ENCODE measurements at places on chromosomes 6 and 20.

DNA sequence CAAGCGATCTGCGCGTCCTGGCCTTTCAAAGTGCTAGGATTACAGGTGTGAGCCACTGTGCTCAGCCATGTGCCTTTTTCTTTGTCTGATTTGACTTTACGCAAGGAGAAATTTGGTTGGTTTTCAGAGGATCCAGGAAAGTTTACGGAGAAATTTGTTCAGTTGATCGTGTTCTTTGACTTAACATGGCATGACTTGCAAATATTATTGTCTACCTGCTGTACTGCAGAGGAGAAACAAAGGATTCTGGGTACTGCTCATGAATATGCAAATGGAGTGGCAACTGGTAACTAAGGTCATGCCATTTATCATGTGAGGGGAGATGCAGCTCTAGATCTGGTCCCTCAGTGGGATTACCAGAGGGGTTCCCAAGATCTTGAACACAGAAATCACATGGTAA is 68.8 kb upstream of the CHD6 start:
- DNase-seq = no peak

GRCh38 chr6:37038292-37039198 is 33.1 kb downstream of the FGD2 start:
- no peak for DNase-seq

DNA sequence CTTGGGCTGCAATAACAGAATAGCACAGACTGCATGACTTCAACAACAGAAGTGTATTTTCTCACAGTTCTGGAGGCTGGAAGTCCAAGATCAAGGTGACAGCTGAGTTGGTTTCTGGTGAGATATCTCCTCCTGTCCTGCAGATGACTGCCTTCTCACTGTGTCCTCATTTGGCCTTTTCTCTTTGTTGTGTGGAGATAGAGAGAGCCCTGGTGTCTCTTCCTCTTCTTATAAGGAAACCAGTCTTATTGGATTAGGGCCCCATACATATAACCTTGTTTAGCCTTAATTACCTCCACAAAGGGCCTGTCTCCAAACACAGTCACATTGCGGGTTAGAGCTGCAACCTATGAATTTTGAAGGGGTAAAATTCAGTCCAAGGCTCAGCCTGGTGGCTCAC is 57.0 kb upstream of the BMP6 start:
- no peak for DNase-seq

DNA sequence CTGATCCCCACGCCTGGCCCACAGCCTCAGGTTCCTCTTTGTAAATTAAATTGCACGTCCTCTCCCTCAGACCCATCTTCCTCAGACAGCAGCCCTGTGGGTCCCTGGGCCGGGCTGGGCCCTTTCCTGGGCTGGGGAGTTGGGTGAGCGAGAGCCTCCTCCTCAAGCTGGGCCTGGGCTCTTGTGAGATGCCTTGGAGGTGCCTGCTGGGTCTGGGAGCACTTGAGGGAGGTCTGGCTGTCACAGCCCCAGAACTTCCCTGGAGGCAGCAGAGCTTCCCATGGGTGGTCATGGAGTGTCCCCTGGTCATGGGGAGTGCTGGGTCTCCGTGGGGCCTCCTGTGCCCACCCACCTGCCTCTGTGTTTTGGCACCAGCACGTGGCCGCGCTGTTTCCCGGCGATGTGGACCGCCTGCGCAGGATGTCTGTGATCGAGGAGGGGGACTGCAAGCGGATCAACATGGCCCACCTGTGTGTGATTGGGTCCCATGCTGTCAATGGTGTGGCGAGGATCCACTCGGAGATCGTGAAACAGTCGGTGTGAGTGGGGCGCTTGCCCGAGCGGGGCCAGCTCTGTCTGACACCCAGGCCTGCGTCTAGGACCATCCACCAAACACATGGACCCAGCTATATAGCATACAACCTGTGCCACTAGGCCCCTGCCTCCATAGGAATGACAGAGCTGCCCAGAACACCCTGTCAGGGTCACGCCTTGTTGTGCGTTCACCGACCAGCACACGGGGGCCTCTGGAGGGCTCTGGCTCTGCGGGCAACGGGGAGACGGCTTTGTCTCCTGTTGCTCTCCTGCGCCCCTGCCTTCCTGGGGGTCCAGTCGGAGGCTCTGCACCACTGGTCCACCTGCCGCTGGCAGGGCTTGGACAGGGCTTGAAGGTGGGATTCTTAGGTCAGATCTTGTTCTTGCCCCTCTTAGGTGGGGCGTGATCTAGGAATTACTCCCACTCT is 33.0 kb downstream of the PYGB start:
- DNase-seq = no peak

- no peak for DNase-seq
Observed at GRCh38 chr6:18663011-18663410, 275.9 kb downstream of the RNF144B start.

DNA sequence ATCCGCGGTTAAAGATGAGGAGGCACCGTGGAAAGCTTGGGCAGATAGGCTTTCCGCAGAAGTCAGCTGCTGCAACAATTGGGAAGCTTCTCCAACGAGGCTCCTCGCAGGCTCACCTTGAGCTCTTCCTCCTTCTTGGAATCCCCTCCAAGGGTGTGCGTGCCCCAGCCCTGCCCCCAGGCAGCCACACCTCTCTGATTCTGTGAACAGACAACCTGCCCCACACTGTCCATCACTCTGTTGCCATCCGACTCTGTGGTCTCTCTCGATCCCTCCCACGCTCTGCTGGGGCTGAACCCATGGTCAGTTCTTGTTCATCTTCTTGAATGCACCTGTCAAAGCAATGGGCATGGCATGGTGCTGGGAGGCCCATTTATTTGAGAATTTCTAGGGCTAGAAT is 31.5 kb downstream of the PACSIN1 start:
- no peak for DNase-seq

GRCh38 chr20:61693055-61693600 is 372.6 kb downstream of the TAF4 start:
- DNase-seq = no peak

DNA sequence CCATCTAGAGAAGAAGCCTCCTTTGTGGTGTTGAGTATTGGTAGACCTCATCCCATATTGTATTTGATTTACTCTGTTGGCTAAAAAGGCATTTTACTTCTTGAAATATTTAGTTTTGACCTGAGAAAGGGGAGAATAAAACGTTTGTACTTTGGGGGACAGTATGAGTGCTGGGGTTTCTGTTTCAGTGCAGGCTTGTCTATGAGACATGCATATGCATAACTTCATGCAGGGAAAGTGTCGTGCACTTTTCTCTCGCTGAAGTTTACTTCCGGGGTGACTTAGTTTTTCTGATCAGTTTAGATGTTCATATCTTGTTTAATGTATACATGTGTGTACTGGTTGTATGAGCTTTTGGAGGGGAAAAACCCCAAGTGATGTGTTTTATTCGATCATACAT is 59.5 kb downstream of the UTRN start:
- no peak for DNase-seq

DNA sequence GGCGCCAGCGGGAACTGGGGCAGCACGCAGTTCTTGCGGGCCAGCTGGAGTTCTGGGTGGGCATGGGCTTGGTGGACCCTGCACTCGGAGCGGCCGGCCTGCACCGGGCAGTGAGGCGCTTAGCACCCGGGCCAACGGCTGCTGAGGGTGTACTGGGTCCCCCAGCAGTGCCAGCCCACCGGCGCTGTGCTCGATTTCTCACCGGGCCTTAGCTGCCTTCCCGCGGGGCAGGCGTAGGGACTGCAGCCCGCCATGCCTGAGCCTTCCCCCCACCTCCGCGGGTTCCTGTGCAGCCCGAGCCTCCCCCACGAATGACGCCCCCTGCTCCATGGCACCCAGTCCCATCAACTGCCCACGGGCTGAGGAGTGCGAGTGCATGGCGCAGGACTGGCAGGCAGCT is 168.8 kb downstream of the CD24 start:
- no peak for DNase-seq

DNA sequence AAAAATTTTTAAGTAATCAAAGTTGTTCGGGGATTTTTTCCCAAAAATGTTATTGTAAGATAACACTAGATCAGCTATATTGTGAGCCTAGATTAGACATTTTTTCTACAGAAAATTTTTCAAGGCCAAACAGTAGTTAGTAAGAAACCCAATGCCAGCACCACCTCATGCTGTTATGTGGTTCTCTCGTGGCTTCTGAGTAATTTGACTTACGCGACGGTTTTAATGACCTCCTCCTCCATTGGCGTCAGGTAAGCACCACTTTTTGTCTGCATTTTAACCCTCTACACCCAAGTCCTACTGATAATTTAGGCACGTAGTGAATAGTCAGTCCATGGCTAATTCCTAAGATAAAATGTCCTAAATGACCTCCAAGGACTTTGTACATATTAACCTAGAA is 9.7 kb downstream of the RPS6KA2 start:
- DNase-seq = no peak

- DNase-seq = no peak
Observed at GRCh38 chr20:10713161-10713560, 39.4 kb upstream of the JAG1 start.

GRCh38 chr6:7821426-7821825 is 89.2 kb downstream of the TXNDC5 start:
- peak; percentile 32 for DNase-seq

GRCh38 chr20:48791014-48791413 is 36.8 kb downstream of the PREX1 start:
- peak; percentile 23 for DNase-seq

DNA sequence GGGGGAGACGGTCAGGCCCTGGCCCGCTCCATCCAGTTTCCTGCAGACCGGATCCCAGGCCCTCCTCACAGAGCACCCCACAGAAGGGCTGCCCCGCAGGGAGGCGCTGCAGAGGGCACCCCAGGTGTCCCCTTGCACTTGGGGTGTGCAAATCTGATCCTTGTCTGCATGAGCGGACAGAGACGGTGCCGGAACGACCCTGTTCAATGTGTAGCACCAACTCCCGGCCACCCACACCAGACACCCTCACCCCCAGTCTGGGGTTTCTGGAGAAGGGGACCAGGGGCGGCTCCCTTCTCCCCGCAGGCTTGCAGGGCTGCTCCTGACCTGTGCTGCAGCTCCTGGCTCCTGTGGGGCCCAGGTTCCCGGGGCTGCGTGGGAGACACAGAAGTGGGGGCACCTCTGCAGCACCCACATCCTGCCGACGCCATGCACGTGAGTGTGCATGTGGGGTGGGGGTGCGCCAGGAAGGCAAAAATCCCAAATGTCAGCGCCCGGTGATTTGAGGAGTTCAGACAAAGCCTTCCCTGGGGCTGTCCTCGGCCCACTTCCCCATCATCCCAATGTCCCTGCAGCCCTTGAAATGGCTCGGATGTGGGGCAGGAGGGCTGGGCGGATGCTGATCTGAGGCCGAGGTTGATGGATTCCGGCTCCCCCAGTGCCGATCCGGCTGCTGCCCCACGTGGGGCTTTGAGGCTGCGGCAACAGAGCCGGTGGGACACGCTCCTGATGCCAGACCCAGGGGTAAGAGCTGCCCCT is 85.3 kb upstream of the BHLHE23 start:
- DNase-seq = no peak

- no peak for DNase-seq
Observed at GRCh38 chr6:73656531-73657145, 2.8 kb upstream of the SLC17A5 start.

- DNase-seq = peak; percentile 38
Observed at GRCh38 chr20:20594171-20594530, 118.3 kb downstream of the RALGAPA2 start.

DNA sequence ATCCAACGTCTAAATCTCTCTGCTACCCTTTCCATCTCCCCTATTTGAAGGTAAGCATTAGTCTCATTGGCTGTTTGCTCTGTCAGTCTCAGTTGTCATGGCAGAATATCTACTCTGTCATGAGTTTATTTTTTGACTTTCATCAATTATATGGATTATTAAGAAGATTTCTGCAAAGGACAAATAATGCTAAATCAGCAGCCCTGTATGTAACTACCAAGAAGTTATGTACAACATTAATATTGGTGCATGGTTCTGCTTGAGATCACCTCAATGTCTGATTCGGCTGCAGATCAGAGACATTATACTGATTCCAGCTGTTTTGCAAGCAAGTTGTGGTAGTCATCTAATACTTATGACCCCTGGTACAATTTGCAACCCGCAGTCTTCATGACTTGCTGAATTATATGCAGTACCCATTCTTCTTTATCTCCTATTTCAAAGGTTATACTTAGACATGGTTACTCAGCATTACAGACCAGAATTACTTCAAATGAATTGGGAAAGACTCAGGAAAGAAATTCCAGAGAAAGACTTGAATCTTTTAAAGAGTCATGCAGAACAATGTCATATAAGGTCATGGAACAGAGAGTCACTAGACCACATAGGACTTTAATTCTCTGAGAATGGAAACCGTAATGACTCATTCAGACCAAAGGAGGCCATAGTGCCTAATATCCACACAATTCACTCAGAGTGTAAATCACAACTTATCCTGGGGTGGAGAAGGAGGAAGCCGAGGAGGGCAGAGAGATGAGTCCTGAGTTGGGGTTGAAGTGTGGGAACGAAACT is 201.4 kb downstream of the IBTK start:
- DNase-seq = peak; percentile 83

DNA sequence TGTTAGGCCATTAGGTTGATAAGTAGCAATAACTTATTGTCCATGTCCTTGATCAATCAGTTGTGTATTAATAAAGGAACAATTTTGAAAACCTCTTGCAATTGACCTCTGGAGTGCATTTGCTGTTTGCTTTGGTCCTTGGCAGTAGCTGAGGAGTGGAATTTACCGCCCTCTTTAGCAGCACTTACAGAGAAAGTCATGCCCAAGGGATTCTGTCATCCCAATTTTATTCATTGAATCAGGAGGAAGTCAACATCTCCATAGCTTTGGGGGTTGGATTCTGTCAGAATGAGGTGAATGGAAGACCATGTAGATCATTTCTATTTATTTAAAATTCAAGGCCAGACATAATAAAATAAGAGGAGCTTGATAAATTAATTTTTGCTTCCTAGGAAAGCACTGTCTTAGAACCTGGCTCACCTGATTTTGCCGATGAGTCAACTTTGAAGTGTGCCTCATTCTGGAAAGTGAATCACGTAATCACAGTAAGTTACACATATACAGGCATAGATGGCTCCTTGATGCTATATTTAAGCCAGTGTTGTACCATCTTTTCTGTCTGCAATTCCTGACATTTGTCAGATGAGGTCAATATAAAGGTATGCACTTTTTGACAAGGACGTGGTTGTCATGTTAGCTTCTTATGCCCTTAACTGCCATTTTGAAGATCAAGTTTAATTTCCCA is 128.7 kb upstream of the MLIP start:
- no peak for DNase-seq

- peak; percentile 92 for DNase-seq
Observed at GRCh38 chr6:73579851-73580246, 59.0 kb upstream of the EEF1A1 start.

GRCh38 chr6:144379356-144379755 is 94.2 kb downstream of the UTRN start:
- DNase-seq = peak; percentile 89

DNA sequence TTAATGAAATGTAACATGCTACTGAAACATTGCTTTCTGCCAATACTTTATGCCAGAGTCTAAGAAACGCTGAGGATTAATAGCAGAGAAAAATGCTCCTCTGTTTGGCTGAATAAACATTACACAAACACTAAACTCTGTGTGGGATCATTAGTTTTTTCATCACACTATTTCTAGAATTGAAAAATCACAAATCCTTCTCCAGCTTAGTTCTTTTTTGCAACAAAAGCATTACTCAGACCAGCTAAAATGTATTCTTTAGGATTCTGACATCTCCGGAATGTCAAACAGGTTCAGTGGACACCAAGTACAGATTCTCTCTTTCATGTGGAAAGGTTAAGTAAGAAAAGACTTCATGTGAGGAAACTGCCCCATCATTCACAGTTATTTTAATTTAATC is 226.9 kb downstream of the SIM1 start:
- peak; percentile 60 for DNase-seq

Measured in fibroblast of skin of scalp (primary cell).